ENCODE measurements at places on chromosomes 16 and 17.

DNA sequence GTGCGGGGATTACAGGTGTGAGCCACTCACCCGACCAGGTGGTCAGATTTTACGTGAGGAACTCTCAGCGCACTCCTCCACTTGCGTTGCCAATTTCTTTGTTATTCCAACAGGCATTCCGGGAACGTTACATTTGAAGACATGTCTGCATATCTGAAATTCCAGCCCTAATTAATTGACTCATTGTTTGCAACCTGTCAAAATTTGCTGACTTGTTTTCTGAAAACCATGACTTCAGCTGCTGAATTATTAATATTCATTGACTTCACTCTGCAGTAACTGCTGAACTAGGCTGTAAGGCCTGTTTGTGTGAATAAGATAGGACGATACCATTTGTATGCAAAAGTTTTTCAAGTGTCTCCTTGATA lies 16.6 kb downstream of the G6PC1 start:
- DNase-seq: no peak

- DNase-seq: no peak
Measured at GRCh38 chr17:73797594-73798110, 153.4 kb upstream of the SDK2 start.

DNA sequence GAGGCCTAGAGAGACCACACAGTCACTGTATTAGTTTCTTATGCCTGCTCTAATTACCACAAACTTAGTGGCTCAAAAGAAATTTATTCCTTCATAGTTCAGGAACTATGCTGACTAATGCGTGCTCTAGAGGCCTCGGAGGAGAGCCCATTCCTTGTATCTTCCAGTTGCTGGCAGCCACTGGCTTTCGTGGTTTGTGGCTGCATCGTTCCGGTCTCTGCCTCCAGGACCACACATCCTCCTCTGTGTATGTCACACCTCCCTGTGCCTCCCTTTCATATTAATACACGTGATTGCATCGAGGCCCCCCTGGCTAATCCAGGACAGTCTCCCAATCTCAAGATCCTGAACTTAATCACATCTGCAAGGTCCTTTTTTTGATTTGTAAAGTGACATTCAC lies 16.9 kb upstream of the MYLK3 start:
- DNase-seq: peak; percentile 69

- DNase-seq: no peak
Measured at GRCh38 chr17:38893113-38893512, 23.3 kb downstream of the LASP1 start.

GRCh38 chr17:58050966-58051365 lies 32.3 kb upstream of the DYNLL2 start:
- DNase-seq: no peak

GRCh38 chr16:11398851-11399250 lies 53.6 kb downstream of the RMI2 start:
- DNase-seq: no peak

DNA sequence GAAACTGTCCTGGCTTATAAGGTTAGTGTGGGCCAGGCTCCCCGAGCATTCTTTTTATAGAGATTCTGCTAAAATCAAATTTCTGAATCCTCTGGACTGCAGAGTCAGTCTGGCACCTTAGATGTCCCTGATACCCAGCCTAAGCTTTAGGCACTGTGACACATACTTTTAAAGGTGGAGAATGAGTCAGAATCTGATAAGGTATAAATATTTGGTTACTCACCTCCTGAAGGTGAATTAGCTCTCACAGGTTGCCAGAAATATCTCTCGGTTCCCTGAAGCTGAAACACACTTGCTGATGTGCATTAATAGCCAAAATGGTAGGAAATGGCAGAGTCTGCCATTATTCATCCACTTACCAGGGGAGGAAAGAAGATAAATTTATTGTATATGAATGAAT lies 446.9 kb downstream of the UTP18 start:
- DNase-seq: no peak

DNA sequence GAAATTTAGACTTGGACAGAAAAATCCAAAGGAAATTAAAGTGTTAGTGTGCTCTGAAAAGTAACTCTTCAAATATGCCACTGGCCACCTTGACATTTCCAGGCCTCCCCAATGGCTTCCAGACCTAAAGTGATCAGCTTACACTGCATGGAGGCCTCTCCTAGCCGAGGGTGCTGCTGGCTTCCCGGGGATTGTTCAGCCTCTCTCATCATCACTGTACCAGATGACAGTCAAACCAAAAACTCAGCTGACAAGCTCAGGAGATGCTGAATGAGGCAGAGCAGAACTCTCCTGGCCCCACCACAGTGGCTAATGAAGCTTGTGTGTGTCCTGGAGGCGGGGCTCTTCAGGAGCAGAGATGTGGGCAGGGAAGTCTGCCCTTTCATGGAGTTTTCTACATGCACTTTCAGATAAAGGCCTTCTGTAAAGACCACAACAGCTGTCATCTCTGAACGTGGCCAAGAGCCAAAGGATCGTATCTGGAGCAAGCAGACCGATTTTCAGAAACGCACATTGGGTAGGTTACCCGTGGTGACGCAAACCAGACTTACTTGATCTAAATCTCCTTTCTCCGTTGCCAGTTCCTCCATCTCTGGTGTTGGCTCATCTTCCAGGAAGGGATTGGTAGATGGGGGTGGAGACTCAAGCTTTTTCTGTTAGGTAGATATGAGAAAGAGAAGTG lies 113.3 kb downstream of the VPS53 start:
- DNase-seq: peak; percentile 36

GRCh38 chr16:54027062-54027461 lies 259.5 kb downstream of the IRX3 start:
- peak; percentile 45 for DNase-seq

GRCh38 chr17:5035315-5035714 lies at the start of gene SLC52A1:
TSS of gene SLC52A1 (minus strand) at chr17:5035426. CDS start at chr17:5034606, 820 bp downstream.
- DNase-seq: peak; percentile 37

DNA sequence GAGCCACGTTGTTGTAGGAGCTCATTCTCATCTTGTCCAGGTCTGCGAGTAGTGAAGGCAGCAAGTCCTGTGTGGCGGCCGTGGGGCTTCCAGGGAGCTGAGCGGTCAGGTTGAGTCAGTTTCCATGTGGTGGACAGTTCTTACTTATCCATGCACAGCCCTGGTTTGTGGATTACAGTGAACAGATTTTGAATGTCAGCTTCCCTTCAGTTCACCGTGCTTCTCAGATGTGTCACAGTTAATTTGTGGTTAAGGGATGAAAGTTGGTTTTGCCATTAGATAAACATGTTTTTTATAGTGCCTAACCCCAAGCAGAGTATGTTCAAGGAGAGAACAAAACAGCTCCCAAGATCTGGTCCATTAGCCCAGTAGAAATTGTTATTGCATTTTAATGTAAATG lies 103.1 kb downstream of the RPTOR start:
- DNase-seq: peak; percentile 80

GRCh38 chr16:85512808-85513115 lies 100.4 kb upstream of the GSE1 start:
- DNase-seq: no peak

DNA sequence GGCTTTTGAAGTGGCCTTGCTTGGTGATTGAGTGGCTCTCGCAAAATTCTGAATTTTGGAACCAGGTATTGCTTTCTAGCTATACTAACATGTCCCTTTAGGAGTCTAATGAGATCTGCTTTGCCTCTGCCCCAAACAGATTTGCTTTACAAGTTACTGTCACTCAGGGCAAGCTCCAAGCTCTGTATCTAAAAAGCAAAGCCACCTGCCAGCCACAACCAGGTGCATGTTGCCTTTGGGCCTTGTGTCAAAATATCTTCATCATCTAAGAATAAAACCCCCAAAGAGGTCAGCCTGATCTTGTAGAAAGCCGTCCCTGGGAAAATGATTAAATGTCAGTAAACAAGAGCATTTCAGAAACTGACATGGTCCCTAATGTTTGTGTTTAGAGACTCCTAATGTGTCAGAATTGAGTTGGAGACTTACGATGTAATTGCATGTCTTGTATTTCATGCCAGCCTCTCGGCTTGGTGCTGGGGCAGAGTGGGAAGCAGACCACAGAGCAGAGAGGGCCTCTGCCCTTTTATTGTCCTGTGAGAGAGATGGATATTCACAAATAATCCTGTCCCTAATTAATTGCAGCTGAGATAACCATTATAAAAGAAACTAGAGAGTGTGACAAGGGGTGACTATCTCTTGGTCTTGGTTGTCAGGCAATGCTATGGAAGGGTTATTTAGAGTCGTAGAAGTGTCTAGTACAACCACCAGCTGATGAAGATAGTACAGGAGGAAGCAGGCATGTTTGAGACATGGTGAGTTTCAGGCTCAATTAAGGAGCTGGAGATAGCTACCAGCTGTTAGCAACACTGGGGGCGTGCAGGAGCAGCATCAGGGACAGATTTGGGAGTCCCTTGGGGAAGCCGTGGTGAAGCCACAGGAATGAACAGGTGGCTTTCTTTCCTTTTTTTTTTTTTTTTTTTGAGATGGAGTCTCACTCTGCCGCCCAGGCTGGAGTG lies 90.7 kb downstream of the PITPNC1 start:
- peak; percentile 34 for DNase-seq

DNA sequence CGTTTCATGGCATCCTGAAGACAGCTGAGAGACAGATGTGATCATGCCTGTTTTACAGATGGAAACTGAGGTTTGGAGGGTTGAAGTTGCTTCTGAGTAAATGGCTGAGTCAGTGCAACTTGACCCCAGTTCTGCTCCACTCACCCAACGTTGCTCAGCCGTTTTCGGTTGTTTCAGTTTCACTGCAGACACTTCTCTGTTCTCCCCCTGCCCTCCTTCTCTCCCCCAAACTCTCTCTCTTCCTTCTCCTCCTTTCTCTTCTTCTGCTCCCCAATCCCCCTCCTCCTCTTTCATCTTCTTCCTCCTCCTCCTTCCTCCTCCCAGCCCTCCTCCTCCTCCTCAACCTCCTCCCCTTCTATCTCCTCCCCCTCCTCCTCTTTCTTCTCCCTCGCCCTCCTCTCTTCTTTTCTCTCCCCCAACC lies 9.4 kb upstream of the CEP20 start:
- DNase-seq: peak; percentile 58

GRCh38 chr17:63834431-63835166 lies 7.1 kb upstream of the FTSJ3 start:
- peak; percentile 82 for DNase-seq

DNA sequence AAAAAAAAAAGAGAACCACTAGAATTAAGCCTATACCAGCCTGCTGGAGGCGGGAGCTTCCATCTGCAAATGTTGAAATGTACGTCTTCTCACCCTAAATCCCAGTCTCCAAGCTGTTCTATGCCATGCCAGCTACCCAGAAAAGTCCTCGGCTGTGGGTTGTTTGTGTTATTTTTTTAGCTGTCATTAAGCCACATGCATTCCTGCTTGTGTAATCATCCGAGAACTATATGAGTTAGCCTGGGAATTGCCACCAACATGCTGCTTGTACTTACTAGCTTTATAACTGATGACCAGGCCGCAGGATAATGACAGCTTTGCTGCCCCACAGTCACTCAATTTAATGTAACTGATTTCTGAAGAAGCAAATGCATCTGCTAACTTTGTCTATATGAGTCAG lies 313.9 kb upstream of the SALL1 start:
- DNase-seq: peak; percentile 59

- no peak for DNase-seq
Measured at GRCh38 chr16:72924537-72924926, 123.4 kb downstream of the ZFHX3 start.

GRCh38 chr16:85027349-85027957 lies at the start of gene KIAA0513:
TSS of gene KIAA0513 (plus strand) at chr16:85027795. CDS start at chr16:85067072, 39,277 bp downstream.
- DNase-seq: peak; percentile 100

All from AG20443 (cell line).